AG09309 (cell line): ENCODE measurements at places on chromosomes 6 and 20.

DNA sequence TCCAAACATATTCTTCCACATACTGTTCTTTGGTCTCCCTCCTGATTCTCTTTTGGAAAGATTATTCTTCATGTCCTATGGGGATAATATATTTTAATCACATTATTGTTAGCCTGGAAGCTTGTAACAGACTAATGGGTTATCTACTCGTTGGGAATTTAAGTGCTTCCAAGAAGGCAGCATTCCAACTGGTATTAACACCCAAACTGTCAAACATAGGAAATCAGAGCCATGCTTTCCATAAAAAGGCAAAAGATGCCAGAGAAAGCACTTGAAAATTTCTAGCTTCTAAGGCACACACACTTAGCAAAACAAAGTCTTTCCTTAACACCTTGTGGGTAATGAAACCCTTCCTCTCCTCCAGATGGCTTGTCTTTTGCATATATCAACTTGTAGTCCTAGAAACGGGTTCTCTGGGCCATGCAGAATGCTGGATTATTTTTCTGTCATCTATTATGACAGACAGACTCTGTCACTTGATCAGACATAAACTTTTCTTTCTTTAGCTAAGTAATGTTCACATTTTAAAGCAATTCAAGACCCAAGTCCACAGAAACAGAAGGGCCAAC is 41.5 kb downstream of the B4GALT5 start:
- no peak for DNase-seq

- peak; percentile 10 for DNase-seq
Measured at GRCh38 chr6:163494279-163494727, 79.8 kb downstream of the QKI start.

GRCh38 chr6:134345789-134346188 is 27.9 kb upstream of the SGK1 start:
- no peak for DNase-seq

- DNase-seq, result no peak
Measured at GRCh38 chr6:10719296-10719963, 3.4 kb upstream of the TMEM14C start.

GRCh38 chr6:137305691-137306090 is 86.5 kb upstream of the IFNGR1 start:
- no peak for DNase-seq

- no peak for DNase-seq
Measured at GRCh38 chr20:64065062-64065973, 2.3 kb downstream of the TCEA2 start.

GRCh38 chr6:14241255-14242070 is 123.9 kb downstream of the CD83 start:
- DNase-seq, result no peak

GRCh38 chr6:120938164-120938875 is 396.0 kb downstream of the TBC1D32 start:
- DNase-seq, result no peak
